ENCODE measurements at places on chromosomes 7 and 10. TPM values are rescaled to one million over a fixed set of nuclear protein-coding genes. Genes with fewer than 3 reads are reported as not detected.

The OPN1SW gene
- total RNA-seq = not detected

The AKR1C1 gene
- 590 TPM for total RNA-seq

The MSMB gene
- not detected for total RNA-seq

The PIK3AP1 gene
- total RNA-seq = 1.0 TPM

The SPDYE1 gene
- not detected for total RNA-seq

The SUN3 gene
- total RNA-seq = not detected

The LRMDA gene
- 3.8 TPM for total RNA-seq

The HNRNPF gene
- total RNA-seq = 338 TPM

The EFCAB10 gene
- total RNA-seq = 2.7 TPM

The FEZF1 gene
- total RNA-seq = not detected

The SCART1 gene
- total RNA-seq = 0.17 TPM

The SEMA3C gene
- 71.7 TPM for total RNA-seq

The PTEN gene
- 43.2 TPM for total RNA-seq

The VWC2 gene
- total RNA-seq = not detected

The SPDYE11 gene
- total RNA-seq = not detected

The MRLN gene
- total RNA-seq = not detected

The ZNF394 gene
- total RNA-seq = 15.6 TPM

The BRAT1 gene
- total RNA-seq = 32.3 TPM

The CYP2E1 gene
- total RNA-seq = not detected

The EPO gene
- total RNA-seq = not detected

The MINDY4 gene
- total RNA-seq = 2.8 TPM

The GIMAP6 gene
- total RNA-seq = not detected

The PAX4 gene
- not detected for total RNA-seq

The MBLAC1 gene
- 3.1 TPM for total RNA-seq

The LRRC18 gene
- not detected for total RNA-seq

The TMEM139 gene
- 1.9 TPM for total RNA-seq

The LFNG gene
- total RNA-seq = 25.4 TPM

The TACC2 gene
- total RNA-seq = 76.2 TPM

The APBB1IP gene
- total RNA-seq = 6.8 TPM

The ZNF488 gene
- 9.7 TPM for total RNA-seq

The CYP3A4 gene
- not detected for total RNA-seq

The TUBGCP2 gene
- 42.7 TPM for total RNA-seq

The GNG11 gene
- total RNA-seq = 40.0 TPM

The PCLO gene
- total RNA-seq = 0.88 TPM

The NEUROG3 gene
- not detected for total RNA-seq

The GJD4 gene
- total RNA-seq = not detected

The KIAA1217 gene
- 1.4 TPM for total RNA-seq

The CALHM3 gene
- 0.20 TPM for total RNA-seq

The GPRIN2 gene
- 32.7 TPM for total RNA-seq

The WDFY4 gene
- not detected for total RNA-seq

The GFRA1 gene
- total RNA-seq = 10.0 TPM

The COBL gene
- 5.0 TPM for total RNA-seq

The COL17A1 gene
- total RNA-seq = 1.8 TPM

The ECHDC3 gene
- 8.4 TPM for total RNA-seq

The WNT8B gene
- not detected for total RNA-seq

The ARHGEF5 gene
- 2.1 TPM for total RNA-seq

The DPYSL4 gene
- 16.7 TPM for total RNA-seq

The TMEM196 gene
- not detected for total RNA-seq

The PLXDC2 gene
- 0.06 TPM for total RNA-seq

The VAX1 gene
- total RNA-seq = 1.5 TPM

The CD36 gene
- 0.08 TPM for total RNA-seq
